Glutamatergic neuron (in vitro differentiated cells): ENCODE measurements at places on chromosomes 13 and 19. TPM values are rescaled to one million over a fixed set of nuclear protein-coding genes. Genes with fewer than 3 reads are reported as not detected.

NUFIP1 gene
- 5.7 TPM for total RNA-seq

DNA sequence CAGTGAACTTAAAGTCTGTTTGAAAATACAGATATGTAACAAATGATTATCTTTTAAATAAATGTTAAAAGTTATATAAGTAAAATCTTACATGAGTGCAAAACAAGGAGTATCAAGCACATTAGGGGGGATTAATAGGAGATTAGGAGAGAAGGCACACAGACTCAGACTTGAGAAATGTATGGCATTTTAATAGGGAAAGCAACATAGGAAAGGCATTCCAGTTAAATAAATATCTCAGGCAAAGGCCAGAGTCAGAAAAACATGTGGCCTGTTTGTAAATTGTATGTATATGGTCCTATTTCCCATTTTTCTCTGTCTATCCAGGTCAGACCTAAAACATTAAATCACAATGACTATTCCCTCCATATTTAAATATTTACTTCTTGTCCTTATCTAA lies 462.7 kb downstream of the GPC6 start:
- no peak for DNase-seq
- H3K36me3 ChIP-seq, result no peaks in the 10 kb centered on the region
- H3K27ac ChIP-seq, result no peak overlapping the region

- no peaks in the 10 kb centered on the region for H3K36me3 ChIP-seq
- no peak overlapping the region for H3K27ac ChIP-seq
- no peak for DNase-seq
- no peak overlapping the region for H3K4me3 ChIP-seq
- H3K27me3 ChIP-seq, result peaks cover 3% of the 10 kb centered on the region
- no peaks in the 10 kb centered on the region for H3K4me1 ChIP-seq
Observed at GRCh38 chr19:35451338-35452096, 3.5 kb downstream of the FFAR2 start.

- no peak overlapping the region for H3K27ac ChIP-seq
- H3K4me3 ChIP-seq, result no peak overlapping the region
- H3K27me3 ChIP-seq, result no peaks in the 10 kb centered on the region
- H3K36me3 ChIP-seq, result no peaks in the 10 kb centered on the region
- DNase-seq, result peak; percentile 77
Observed at GRCh38 chr19:41144403-41144802, 30.2 kb downstream of the CYP2F1 start.

- DNase-seq, result no peak
- no peak overlapping the region for H3K27ac ChIP-seq
- H3K36me3 ChIP-seq, result peaks cover 13% of the 10 kb centered on the region
- no peak overlapping the region for H3K4me3 ChIP-seq
- H3K4me1 ChIP-seq, result peaks cover 7% of the 10 kb centered on the region
Observed at GRCh38 chr19:15427991-15428471, 9.2 kb upstream of the AKAP8L start.

GRCh38 chr19:2374808-2375207 lies 14.7 kb downstream of the TMPRSS9 start:
- no peak overlapping the region for H3K4me3 ChIP-seq
- DNase-seq, result no peak
- H3K27ac ChIP-seq, result no peak overlapping the region
- no peaks in the 10 kb centered on the region for H3K36me3 ChIP-seq
- peaks cover 9% of the 10 kb centered on the region for H3K27me3 ChIP-seq

GRCh38 chr13:36924001-36924400 lies 4.0 kb upstream of the SMAD9 start:
- H3K4me3 ChIP-seq, result no peak overlapping the region
- DNase-seq, result no peak
- H3K27me3 ChIP-seq, result peaks cover 7% of the 10 kb centered on the region
- peaks cover 2% of the 10 kb centered on the region for H3K4me1 ChIP-seq
- no peak overlapping the region for H3K27ac ChIP-seq

ZNF728 gene
- not detected for total RNA-seq

DNA sequence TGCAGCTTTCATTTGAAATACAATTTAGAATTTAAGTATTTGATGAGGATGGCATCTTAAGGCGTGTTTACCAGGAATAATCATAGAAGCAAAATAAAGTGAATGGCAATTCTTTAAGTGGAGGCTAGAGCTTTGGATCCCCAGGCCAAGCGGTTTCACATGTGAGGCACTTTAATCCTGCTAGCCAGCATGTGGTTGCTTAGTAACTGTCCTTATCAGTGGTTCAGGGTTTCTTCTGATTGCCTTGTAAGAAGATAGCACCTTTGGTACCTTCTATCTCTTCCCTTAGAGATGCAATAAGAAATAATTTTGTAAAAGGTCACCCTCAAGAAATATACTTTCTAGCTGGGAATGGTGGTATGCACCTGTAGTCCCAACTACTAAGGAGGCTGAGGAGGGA lies 38.9 kb upstream of the SERP2 start:
- peaks cover 12% of the 10 kb centered on the region for H3K4me1 ChIP-seq
- H3K4me3 ChIP-seq, result no peak overlapping the region
- no peak overlapping the region for H3K27ac ChIP-seq
- peaks cover 4% of the 10 kb centered on the region for H3K36me3 ChIP-seq
- H3K27me3 ChIP-seq, result peaks cover 6% of the 10 kb centered on the region
- DNase-seq, result no peak

ASPDH gene
- not detected for total RNA-seq

DNA sequence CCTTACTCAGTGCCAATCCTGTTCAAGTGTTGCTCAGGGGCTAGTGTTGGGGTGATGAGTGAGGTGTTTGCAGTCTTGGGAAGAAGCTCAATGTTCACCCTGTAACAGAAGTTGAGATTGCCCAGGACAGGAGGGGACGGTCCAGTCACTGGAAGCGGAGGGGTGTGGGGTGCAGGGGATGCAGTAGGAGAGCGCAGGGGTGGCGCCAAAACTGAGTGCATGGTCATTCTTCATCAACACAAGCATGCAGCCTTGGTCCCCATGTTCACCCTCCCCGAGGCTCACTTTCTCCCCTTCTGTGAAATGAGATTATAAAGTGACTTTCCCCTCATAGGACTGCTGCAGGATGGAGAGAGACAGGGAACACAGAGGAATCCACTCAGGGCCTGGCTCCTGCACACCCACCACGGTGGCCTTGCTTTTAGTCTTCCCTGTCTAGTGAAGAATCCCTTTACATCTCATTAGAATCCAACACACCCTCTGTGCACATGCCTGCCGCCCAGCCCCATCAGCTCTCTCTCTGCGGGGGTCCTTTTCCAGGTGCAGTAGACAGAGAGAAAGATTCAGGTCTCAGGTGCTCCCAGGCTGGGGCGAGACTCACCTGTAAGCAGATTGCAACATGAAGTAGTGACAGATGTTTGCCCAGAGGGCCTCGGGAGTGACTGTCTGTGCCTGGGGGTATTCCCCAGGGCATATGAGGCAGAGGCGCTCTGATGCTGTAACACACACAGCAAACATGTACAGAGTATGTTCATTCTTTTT lies 93.2 kb downstream of the TSHZ3 start:
- no peaks in the 10 kb centered on the region for H3K36me3 ChIP-seq
- H3K4me3 ChIP-seq, result peak overlapping the region; percentile 30
- peaks cover 4% of the 10 kb centered on the region for H3K27me3 ChIP-seq

LRRC8E gene
- total RNA-seq, result not detected

DNA sequence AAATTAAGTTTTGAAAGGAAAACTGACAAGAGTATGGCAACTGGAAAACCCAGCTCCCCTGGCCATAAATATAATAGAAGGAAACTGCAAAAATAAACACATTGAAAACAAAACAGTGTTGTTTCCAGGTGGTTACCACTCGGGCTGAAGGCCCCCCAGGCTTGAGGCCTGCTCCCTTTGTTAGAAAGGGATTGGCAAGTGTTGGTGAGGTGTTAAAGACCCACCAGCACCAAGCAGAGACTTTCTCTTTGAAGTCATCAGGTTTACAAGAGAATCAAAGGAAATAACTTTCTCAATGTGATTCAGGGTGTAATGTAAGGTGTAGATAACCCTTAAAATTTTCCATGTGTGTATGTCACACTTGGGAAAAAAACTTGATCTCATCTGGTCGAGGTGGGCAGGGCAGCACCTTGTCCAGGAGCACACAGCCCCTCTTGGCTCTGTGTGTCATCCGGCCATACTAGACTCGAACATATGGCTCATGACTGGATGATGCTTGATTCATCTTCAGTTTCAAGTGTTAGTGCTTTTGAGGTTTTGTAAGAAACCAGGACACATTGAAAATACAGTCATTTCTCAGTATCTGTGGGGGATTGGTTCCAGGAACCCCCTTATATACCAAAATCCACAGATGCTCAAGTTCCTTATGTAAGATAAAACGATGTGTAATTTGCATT lies 7.8 kb downstream of the ACTN4 start:
- H3K27me3 ChIP-seq, result peaks cover 10% of the 10 kb centered on the region
- H3K4me3 ChIP-seq, result peak overlapping the region; percentile 79
- peak overlapping the region; percentile 98 for H3K27ac ChIP-seq
- peaks cover 58% of the 10 kb centered on the region for H3K4me1 ChIP-seq

BORCS8 gene
- total RNA-seq, result 20.5 TPM

DNA sequence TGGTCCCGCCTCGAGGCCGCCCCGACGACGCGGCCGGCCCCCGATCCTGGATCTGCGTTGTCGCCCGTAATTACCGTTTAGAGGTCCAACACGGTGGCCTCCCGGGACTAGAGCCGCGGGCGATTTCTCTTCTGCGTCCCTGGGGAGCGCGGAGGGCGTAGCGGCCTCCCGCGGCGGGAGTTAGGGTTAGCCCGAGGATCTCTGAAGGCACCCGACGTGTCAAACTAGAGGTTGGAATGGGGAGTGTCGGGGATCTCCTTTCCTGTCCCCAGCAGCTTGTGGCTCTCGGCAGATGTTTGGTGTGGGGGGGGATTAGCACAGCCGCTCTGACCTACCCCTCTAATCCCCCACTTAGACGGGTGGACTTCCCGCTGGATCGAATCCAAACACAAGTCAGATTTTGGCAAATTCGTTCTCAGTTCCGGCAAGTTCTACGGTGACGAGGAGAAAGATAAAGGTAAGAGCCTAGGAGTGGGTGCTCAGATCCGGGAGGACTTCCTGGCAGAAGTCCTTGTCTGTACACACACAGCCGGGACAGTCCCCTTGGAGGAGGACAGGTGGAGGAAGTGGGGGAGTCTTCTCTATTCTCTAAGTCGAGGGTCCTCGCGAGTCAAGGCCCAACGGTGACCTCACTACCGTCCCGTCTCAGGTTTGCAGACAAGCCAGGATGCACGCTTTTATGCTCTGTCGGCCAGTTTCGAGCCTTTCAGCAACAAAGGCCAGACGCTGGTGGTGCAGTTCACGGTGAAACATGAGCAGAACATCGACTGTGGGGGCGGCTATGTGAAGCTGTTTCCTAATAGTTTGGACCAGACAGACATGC lies 581 bp downstream of the CALR start:
- peaks cover 18% of the 10 kb centered on the region for H3K27me3 ChIP-seq
- no peaks in the 10 kb centered on the region for H3K36me3 ChIP-seq
- peak overlapping the region; percentile 98 for H3K4me3 ChIP-seq
- peak overlapping the region; percentile 97 for H3K27ac ChIP-seq

DNA sequence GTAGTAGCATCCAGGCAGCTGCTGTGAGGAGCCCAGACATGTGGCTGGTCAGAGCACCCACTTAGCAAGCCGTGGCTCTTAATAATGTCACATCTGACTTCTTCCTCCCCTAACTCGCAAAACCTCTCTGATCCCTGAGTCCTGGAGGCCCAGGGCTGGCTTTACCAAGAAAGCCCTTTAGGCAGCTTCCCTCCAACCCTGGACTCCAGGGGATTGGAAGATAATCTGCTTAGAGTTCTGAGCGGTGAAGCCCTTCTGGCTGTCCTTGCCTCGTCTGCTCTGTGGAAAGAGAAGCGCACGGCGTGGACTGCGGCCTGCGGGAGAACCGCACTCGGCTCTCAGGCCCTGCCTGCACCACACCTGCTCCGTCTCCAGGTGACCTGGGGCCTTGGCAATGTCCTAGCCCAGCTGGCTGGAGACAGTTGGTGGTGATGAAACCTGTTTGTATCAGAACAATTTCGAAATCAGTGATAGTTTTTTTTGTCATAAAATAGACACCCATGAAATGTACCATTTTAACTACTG lies 64.5 kb upstream of the MCF2L start:
- H3K4me3 ChIP-seq, result no peak overlapping the region
- peaks cover 10% of the 10 kb centered on the region for H3K4me1 ChIP-seq
- H3K27ac ChIP-seq, result no peak overlapping the region
- peaks cover 37% of the 10 kb centered on the region for H3K36me3 ChIP-seq
- DNase-seq, result no peak

DNA sequence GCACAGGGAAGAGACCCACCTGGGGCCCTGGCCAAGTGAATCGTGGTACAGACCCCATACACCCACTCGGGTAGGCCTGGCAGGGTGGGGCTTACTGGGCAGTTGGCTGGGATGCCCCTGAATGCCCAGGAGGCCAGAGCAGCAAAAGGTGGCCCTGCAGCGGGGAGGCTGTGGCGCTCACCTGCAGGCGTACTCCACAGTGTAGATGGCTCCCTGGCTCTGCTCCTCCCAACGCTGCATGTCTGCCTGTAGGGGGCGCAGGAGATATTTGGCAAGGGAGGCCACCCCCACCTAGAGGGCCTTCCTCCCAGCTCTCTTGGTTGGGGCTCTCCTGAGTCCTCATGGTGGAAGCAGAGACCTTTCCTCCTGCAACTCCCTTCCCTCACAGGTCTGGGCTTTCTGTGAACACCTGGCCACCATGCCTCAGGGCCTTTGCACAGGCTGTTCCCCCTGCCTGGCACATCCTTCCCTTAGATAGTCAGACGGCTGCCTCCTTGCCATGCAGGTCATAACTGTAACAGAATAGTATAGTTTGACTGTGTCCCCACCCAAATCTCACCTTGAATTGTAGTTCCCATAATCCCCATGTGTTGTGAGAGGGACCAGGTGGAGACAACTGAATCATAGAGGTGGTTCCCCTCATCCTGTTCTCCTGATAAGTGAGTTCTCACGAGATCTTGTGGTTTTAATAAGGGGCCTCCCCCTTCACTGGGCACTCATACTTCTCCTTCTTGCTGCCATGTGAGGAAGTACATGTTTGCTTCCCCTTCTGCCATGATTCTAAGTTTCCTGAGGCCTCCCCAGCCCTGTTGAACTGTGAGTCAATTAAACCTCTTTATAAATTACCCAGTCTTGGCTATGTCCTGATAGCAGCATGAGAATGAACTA lies 5.9 kb downstream of the BORCS8 start:
- H3K4me3 ChIP-seq, result peak overlapping the region; percentile 15
- peak overlapping the region; percentile 23 for H3K27ac ChIP-seq
- no peaks in the 10 kb centered on the region for H3K4me1 ChIP-seq
- DNase-seq, result peak; percentile 62
- H3K36me3 ChIP-seq, result peaks cover 15% of the 10 kb centered on the region

GRCh38 chr13:110472904-110473563 lies 88.5 kb downstream of the RAB20 start:
- H3K36me3 ChIP-seq, result peaks cover 5% of the 10 kb centered on the region
- no peak overlapping the region for H3K27ac ChIP-seq
- peaks cover 10% of the 10 kb centered on the region for H3K27me3 ChIP-seq
- H3K4me1 ChIP-seq, result no peaks in the 10 kb centered on the region
